ENCODE measurements at places on chromosomes 12 and 14. TPM values are rescaled to one million over a fixed set of nuclear protein-coding genes. Genes with fewer than 3 reads are reported as not detected.

DNA sequence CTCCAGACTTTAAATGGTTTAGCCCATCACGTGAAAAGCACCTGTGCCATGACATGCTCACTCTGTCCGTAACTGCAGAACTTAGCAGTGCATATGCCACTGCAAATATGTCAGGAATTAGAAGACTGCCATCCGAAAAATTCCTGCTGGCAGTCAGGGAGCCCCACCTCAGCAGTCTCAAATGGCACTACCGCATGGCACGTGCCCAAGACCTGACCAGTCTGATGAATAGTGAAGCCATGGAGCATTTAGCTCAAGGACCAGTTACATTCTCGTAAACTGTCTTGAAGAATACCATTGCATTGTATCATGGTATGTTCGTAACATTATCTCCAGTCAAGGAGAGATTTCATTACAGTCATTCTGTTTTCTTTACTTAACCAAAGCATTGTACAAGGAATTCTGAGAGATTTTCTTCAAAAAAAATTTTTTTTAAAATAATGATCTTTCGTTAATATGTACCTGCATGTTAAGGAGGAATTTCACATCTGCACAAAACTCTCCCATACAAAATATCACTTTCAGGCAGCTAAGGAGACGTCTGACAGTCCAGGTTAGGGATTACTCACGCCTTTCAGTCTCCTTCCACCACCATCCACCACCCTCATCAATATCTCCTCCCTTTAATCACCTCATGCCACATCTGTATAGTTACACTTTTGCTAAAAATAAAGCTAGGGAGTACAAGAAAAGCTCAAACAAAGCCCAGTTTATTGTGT is 138.5 kb downstream of the ANO2 start:
- no peak for DNase-seq

DNA sequence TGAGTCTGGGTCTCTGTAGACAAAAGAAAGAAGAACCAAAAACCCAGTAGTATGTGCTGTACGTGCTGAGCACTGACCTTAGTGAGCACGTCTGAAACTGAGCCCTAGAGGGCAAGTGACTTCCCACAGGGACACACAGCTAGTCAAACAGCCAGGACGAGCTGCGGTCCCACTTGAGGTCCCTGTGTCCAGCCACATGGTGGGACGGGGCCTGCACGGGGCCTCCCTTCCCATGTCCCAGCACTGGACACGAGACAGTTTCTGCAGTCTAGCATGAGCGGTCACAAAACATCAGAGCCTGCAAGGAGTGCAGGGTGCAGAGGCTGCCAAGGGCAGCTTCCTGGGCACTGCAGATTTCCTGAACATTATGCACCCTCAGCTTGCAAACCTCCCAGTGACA is 121.6 kb downstream of the NCOR2 start:
- DNase-seq = no peak

GRCh38 chr14:70873627-70874026 is 33.6 kb upstream of the PCNX1 start:
- DNase-seq = no peak

DNA sequence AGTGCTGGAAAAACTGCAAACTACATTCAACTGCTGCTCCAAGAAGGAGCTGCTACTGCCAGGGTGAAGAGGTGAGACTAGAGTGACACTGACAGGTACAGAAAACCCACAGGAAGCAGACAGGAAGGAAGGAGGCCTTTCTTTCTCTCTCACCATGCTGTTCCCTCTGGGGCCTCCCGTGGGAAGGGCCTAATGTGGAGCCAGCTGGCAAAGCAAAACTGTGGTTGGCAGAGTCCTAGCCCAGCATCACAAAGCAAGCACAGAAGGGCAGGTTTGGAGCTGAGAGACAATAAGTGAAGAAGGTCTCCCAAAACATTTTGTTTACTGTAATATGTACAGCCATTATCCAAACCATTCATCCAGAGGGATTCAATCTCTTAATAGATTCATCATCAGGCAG is 122.5 kb upstream of the MAX start:
- DNase-seq = no peak

GRCh38 chr14:48546996-48547395 is 871.6 kb upstream of the MDGA2 start:
- DNase-seq = no peak

- no peak for DNase-seq
Observed at GRCh38 chr12:58893495-58893894, 26.8 kb downstream of the LRIG3 start.

DNA sequence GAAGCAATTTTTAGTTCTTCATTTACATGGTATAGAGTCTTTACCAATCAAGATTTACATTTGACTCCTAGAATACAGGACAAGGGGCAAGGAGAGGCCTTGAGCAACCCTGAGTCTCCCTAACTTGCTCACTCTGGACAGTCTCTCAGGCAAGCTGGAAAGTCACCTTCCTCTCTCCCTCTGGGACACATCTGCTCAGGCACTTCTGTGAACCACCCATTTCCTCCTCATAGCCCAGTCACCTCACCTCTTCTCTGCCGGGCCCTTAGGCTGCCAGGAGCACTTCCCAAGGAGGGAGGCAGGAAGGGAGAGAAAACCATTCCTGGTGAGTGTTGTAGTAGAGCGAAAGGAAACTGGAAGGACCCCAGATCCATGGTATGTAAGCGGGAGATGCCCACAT is 202.8 kb downstream of the TTC7B start:
- peak; percentile 74 for DNase-seq

DNA sequence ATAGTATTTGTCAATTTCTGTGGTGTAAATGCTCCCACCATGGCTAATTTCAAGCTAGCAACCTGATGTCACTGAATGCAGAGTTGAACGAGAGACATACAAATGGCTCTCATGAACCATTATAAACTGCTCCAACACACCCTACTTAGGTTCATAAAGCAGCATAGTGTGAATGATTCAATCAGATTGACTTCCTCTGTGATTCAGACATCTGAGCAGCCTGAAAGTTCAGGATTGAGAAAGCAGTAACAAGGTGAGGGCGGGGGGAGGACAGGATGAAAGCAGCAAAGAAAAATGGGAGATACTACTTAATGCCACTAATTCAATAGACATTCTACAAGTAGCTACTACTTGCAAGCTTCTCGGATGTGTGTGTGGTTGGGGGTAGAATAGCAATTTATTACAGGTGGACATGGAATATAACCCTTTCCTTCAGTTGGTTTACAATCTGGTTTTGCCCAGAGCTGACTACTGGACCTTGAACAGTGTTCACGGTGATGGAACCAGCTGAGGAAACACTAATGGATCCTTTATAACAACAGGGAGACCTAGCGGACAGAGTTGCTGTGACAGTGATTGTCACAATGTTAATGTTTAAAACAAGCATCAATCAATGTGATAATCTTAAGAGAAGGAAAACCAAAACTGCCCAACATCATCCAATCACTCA is 52.5 kb upstream of the PELI2 start:
- DNase-seq = no peak

DNA sequence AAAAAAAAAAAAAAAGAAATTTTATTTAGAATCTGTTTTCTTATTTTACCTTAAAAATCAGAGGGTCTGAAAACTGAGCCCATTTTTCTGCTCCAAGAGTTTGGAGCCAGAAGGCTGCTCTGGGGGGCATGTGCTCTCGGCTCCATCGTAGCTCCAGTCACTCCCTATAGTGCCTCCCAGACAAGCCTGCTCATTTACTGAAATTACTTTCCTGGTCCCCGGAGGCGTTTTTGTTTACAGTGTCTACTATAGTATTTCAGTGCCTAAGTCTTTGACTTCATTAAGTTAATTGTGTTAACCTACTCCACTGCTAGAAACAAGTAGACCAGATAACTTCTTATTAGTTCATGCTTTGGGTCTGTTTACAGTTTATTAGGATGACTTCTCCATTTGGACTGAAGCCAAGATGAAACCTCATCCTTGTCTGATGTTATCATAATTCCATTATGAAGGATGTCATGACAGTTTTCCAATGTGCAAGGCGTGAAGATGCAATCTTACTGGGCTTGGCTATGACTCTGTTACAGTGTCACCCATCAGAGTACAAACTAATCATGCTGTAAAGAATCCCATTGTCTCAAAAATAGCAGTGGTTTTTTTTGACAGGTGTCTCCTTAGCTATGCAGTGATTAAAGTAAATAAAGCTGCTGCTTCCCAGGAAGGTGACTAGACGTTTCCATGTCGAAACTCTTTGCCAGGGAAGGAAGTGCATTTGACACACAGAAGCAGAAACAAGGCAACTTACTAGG is 182.3 kb downstream of the TMEM132C start:
- DNase-seq = no peak

DNA sequence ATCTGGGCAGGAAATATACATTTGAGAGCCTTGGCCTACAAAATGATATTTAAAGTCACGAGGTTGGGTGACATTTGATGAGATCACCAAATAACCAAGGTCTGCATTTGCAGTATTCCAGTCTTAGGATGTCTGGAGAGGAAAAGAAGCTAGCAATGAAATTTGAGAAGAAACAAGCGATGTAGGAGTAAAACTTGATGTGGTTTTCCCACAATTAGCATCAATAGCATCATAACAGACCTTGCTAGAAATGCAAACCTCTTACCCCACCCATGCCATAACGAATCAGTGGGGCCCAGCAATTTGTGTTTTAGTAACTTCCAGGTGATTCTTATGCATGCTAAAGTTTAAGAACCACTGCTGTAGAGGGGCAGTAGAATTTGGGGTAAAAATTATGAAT is 219.9 kb downstream of the PPFIA2 start:
- DNase-seq = no peak

GRCh38 chr12:102781117-102781516 is 135.9 kb downstream of the PAH start:
- DNase-seq = no peak

DNA sequence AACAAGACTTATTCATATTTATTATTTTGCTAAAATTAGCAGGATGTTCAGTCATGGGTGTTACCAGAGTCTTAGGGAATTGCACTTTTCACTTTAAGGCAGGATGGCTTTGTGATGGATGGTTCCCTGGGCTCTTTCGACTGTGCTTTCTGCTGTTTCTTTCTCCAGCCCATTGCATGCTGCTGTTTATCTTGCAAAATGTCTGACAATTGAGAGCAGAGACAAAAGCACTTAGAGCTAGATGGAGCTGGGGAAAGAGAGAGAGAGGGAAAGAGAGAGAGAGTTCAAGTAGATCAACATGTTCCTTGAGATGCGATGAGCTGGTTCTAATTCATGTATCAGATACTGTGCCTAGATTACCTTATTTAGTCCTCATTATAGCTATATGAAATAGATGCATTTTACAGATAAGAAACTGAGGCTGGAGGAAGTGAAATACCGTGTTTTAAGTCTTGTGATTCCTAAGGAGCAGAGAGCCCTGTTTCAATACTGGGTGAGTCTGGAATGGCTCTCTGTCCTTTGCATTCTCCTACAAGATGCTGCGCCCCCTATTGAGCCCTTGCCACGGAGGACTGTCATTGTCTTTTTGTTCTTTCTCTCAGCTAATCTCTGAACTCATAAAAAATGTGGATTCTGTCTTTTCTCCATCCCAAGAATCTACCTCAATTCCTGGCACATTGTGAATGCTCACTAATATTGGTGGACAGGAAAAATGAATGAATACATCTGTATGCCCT is 227.9 kb downstream of the ALG10B start:
- DNase-seq = no peak

DNA sequence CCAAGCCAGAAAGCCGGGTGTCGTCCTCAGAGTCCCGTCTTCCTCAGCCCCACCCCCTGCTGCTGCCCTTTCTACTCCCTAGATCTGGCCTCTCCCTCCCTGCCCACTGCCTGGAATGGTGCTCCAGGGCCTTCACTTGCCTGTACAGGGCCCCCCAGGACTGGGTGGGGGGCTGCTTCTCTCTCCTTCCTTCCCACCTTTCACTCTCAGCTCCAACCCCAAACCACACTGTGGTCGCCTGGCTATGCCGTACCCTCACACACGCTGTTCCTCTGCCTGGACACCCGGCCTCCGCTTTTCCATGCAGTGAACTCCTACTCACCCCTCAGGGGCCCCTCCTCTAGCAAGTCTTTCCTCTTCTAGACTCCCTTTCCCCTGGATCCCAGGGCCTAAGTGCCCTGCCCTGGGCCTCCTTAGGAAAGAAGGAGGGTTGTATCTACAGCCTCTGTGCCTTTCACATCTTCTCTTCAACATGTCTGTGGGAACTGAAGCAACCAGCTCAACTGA is 25.5 kb upstream of the DIO3 start:
- DNase-seq = no peak

GRCh38 chr14:89443042-89443629 is 26.1 kb upstream of the FOXN3 start:
- DNase-seq = no peak

DNA sequence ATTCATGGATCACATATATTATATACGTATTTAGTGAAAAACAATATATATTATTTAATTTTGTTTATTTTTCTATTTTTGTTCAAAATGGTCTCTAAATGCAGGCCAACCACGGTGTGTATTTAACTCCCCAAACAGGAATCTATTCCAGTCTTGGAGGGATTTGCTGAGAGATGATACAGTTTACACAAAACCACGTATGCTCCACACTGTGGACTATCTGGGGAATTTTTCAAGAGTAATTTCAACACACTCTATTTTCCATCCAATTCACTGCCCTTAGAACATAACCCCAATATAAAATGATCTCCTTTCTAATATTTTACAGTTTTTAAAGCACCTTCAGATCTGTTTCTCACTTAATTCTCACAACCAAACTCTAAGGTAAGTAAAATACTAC is 15.3 kb downstream of the EML1 start:
- no peak for DNase-seq

- DNase-seq = no peak
Observed at GRCh38 chr12:124910561-124911478, 3.6 kb downstream of the UBC start.

GRCh38 chr12:41467591-41468325 is 279.6 kb downstream of the PDZRN4 start:
- DNase-seq = no peak

- no peak for DNase-seq
Observed at GRCh38 chr12:79156846-79157463, 292.4 kb downstream of the SYT1 start.

DNA sequence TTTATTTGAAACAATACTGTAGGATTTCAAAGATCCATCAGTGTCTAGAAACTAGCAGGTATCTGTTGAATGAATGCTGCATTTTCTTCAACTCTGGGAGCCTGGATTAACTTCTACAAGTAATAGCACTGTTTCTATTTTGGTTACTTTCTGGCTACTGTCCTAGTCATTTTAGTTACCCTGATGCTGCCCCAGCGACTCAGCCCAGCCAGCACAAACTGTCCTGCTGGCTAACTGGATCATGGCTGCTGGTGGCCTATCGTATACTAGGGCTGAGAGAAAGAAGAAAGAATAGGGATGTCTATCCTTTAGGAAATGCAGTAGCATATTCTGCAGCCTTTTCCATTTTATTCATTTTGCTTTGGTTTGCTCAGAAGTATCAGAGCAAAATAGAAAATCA is 53.9 kb downstream of the NTN4 start:
- DNase-seq = no peak

GRCh38 chr12:23760495-23760894 is 189.0 kb downstream of the SOX5 start:
- no peak for DNase-seq

- no peak for DNase-seq
Observed at GRCh38 chr12:67751381-67751928, 102.9 kb downstream of the DYRK2 start.

FGF23 gene
- 0.46 TPM for total RNA-seq

AMN gene
- total RNA-seq = not detected

WSCD2 gene
- total RNA-seq = 0.40 TPM

CFL2 gene
- total RNA-seq = 673 TPM

STAC3 gene
- total RNA-seq = 0.94 TPM

TRHDE gene
- 0.30 TPM for total RNA-seq

PLEKHG7 gene
- total RNA-seq = not detected

ADAM20 gene
- 0.78 TPM for total RNA-seq

AVPR1A gene
- 1.4 TPM for total RNA-seq

REC8 gene
- total RNA-seq = 5.7 TPM

MYO1A gene
- total RNA-seq = 0.11 TPM
